ENCODE measurements at places on chromosomes 6 and 20.

- no peak for DNase-seq
Observed at GRCh38 chr6:42367353-42368011, 84.2 kb downstream of the TRERF1 start.

GRCh38 chr20:31675828-31676608 lies 38.3 kb downstream of the COX4I2 start:
- no peak for DNase-seq

DNA sequence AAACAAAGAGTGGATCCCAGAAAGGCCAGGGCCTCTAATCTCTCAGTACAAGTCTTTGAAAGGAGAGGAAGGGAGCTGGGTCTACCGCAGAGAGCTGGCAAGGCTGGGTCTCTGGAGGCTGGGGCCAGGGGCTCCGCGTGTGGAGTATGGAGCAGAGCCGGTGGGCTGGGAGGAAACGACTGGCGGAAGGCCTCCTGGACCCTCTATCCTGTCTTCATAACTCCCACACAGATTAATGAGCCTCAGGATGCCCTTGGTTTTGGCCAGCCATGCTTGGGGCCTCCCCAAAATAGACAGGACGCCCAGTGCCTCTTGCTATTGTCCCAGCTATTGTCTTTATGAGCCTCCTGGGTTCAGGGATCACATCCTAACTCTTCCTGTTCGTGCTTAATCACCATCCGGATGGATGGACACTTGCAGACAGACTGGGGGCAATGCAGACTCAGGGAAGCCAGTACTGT lies 306.4 kb downstream of the DHX35 start:
- DNase-seq: no peak

- DNase-seq: no peak
Observed at GRCh38 chr6:50147371-50147770, 97.6 kb upstream of the DEFB112 start.

GRCh38 chr6:50062051-50062450 lies 12.3 kb upstream of the DEFB112 start:
- DNase-seq: no peak

- DNase-seq: no peak
Observed at GRCh38 chr6:132084811-132085509, 133.8 kb upstream of the CCN2 start.

DNA sequence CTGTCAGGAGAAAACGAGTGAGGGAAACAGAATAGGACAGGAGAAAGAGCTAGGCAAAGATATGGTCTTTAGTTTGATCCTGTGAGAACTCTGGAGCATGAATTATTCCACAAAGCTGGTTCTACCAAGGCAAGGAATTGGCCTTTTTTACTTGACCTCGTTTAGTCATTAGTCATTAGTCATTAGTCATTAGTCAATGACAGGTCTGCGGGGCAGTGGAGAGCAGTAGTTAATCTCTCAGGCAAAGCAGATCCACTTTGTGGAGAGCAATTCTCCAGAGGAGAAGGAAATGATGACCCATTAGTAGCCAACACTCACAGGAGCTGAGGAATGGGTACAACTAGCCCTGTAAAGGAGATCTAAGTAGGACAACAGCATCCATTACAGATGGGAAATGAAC lies 22.0 kb upstream of the ABCC10 start:
- no peak for DNase-seq

GRCh38 chr6:12608874-12609273 lies 107.7 kb upstream of the PHACTR1 start:
- no peak for DNase-seq

- DNase-seq: no peak
Observed at GRCh38 chr20:32648761-32649650, 24.7 kb downstream of the C20orf203 start.

GRCh38 chr20:1535420-1536175 lies 21.9 kb downstream of the SIRPD start:
- DNase-seq: no peak

DNA sequence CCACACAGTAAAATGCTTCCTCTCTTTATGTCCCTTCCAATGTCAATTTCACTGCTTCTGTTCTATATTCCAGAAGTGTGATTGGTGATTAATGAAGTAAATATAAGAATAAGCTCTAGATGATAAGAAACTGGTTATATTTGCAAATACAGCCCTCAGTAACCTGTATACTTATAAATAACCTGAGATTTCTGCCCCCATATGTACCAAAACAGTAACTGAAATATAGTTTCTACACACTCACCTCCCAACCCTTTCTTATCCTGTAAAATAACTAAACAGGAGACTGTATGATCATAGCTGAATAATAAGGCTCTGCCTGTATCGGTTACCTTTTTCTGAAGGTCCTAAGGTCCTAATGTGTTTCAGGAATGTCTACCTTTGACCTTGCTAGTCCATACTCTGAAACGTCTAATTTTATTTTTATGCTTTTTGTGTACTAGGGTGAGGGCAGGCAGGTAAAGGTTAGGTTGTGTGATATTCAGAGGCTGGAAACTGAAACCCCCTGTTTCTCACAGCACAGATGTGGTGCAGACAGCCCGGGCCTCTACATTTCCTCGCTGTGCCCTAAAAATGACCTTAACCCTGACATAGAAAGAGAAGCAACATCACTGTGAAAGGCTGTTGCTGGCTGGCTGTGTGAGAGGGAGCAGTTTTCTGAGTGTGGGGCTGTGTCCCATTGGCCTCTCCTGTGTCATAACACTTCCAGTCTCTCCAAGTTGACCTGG lies 378.8 kb downstream of the CENPW start:
- no peak for DNase-seq

GRCh38 chr6:3529232-3529631 lies 72.4 kb upstream of the SLC22A23 start:
- no peak for DNase-seq

GRCh38 chr20:10075606-10076005 lies 40.8 kb downstream of the ANKEF1 start:
- no peak for DNase-seq

GRCh38 chr6:52576392-52577021 lies 353 bp downstream of the TRAM2 start:
- no peak for DNase-seq

GRCh38 chr6:33892581-33893346 lies 89.0 kb upstream of the MLN start:
- no peak for DNase-seq

GRCh38 chr6:26594730-26595632 lies 1.8 kb upstream of the ABT1 start:
- DNase-seq: no peak

- DNase-seq: no peak
Observed at GRCh38 chr6:90222724-90223198, 73.9 kb downstream of the BACH2 start.

DNA sequence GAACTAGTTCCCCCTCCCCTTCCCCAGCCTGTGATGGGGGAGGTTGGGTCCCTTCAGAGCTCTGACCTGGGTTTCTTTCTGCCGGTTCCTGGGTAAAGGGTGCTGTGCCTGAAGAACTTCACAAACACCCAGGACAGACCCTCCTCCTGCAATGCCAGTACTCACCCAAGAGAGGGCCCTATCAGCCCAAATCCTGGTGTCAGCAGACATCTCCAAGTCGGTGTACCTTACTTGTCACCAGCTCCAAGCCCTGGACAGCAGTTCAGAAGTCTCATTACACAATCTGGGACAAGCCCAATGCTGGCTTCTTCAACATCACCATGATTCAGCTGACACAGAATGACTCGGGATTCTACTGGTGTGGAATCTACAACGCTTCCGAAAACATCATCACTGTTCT lies 467 bp downstream of the TREML4 start:
- no peak for DNase-seq

DNA sequence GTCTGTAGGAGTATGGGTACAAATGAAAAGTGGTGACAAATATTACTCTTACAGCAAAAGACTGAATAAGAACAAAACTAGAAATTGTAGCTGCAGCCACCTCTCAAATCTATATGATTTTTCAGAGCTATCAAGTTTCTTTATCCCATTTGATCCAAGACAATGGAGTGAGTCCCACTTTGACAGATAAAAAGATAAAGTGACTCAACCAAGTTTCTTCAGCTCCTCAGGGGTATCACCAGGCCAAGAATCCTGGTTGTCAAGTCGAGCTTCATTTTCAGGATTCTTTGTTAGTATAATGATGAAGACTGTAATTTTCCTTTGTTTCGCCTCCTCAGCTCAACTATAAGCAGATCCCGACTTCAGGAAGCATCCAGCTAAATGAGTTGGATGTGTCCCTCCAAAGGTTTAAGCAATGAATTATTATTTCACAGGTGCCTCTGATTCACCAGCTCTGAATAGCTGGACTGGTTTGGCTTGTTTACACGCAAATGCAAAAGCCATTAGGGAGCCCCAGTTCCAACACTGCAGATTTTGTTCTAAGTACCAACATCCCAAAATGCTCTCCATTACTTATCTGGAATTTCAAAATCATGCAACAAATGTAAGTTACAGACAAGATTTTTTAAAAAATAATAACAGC lies 238.9 kb downstream of the MAFB start:
- no peak for DNase-seq

GRCh38 chr6:63546697-63547096 lies 25.6 kb upstream of the LOC128125822 start:
- no peak for DNase-seq

DNA sequence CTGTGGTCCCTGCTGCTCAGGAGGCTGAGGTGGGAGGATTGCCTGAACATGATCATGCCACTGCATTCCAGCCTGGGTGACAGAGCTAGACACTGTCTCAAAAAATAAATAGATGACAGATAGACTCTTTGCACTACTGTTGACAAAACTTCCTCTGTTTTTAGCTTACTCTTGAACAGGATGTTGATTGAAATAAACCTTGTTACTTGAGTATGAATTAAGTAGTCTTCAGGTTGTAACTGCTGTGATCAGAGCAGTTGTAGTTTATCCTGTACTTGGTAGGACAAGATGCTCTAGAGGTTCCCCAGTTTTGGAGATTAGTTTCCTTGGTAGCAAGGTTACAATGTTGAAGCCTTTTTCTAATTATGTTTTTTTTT lies 1.5 kb downstream of the GTF3C6 start:
- no peak for DNase-seq

GRCh38 chr6:142395768-142396231 lies 94.0 kb downstream of the ADGRG6 start:
- no peak for DNase-seq

- no peak for DNase-seq
Observed at GRCh38 chr6:116287689-116288282, 8.1 kb upstream of the TSPYL1 start.

DNA sequence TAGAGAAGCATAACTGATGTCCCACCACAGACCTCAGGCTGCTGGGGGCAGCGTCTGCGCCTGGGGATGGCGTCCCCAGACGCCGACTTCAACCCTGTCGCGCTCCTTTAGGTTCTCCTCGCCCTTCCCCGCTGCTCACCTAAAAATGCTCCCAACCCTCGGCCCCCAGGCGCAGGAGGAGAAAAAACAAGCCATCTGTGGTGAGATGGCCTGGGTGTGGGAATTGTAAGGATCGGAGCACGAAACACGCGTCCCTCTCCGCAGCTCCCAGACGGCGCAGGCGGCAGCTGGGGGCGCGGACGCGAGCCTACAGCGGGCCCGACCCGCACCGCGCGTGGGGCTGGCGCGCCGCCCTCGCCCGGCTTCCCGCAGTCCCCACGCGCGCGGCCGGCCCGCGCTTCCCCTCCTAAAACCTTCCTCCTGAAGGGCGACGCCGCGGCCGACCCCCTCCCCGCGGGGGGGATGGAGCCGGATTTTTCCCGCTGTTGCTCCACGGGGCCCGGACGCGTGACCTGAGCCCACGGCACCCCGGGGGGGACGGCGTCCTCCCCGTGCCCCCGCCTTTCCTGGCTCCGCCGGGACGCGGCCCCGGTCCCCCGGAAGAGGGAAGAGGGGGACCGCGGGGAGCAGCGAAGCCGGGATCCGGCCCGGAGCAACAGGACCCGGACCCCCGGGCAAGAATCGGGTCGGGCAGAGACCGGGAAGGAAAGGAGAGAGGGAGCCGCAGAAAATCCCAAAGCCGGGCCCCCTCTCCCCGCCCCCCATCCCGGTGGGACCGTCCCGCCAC lies 611 bp downstream of the EPB41L2 start:
- no peak for DNase-seq

GRCh38 chr6:158761746-158762145 lies 57.4 kb downstream of the EZR start:
- no peak for DNase-seq

DNA sequence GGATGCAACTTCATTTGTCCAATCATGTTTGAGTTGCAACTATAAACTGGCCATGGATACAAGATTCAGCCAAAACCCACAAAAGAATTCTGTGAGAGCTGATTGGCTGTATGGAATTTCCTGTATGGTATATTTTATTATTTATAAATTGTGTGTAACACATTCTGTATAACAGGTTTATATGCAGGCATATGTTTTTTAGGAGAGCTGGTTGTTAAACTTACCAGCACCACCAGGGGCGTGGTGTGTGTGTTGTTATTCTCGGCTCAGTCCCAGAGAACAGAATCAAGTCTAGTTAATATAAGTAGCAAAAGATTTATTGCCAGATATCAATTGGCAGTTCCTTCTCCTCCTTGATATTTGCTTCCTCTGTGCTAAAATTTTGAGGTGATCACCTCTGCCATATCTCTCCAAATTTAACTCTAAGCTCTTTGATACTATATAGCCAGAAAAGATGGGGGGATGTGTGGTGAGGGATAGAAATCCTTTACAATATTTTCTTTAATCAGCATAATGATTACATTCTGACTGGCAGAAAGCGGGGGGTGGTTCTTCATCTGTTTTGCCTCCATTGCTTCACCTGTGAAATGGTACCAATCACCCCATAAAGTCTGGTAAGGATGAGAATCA lies 22.9 kb downstream of the CNBD2 start:
- no peak for DNase-seq

GRCh38 chr6:51908243-51908642 lies 179.2 kb downstream of the PKHD1 start:
- no peak for DNase-seq
